ENCODE measurements at places on chromosomes 11 and 22.

DNA sequence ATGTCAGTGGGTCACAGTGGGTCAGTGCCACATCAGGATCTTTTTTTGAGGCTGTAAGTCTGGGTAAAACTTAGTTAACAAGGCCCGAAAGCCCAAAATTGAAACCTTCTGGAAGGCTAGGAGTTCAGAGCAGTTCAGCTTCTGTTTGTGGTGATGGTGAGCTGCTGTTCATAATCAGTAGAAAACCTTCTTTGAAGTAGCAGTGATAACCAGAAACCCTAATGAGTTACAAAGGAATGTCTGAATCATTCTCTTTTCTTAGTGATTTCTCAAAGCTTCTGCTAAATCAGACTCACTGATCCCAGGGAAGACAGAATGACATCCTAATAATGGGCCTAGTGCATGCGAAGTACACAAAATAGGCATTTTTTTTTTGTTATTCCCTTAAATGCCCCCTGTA is 124.7 kb downstream of the PARVA start:
- DNase-seq = no peak

- DNase-seq = no peak
Measured at GRCh38 chr11:6567371-6567745, 36.1 kb downstream of the RRP8 start.

GRCh38 chr11:34449013-34449412 is 10.3 kb downstream of the CAT start:
- no peak for DNase-seq

GRCh38 chr11:111540114-111540936 is at the start of gene LAYN:
Gene LAYN, plus strand, starts transcription at chr11:111540720. Its CDS starts 124 bp downstream, at chr11:111540844.
- no peak for DNase-seq

DNA sequence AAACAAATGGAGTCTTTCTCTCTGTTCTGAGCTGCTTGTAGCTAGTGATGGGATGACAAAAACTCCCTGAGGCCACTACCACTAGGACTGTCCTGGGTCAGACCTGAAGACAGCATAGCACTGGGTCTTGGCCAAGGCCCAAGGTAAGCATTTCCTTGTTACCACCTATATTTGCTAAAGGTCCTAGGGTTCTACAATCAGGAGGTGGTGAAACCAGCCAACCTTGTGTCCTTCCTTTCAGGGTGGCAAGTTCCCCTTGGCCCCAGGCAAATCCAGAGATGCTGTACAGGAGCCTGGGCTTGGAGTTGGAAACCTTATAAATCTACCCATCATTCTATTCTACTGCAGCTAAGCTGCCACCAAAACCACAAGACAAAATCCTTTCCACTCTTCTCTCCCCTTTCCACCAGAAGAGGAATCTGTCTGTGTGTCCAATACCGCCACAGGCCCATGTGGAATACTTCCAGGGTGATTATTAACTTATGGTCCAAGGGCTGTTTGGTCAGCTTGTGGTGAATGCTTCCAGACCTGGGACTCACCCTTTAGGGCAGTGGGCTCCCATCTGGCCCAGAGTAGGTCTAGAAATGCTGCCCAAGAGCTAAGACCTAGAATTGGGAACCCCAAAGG is 16.8 kb downstream of the SLC22A25 start:
- DNase-seq = no peak

DNA sequence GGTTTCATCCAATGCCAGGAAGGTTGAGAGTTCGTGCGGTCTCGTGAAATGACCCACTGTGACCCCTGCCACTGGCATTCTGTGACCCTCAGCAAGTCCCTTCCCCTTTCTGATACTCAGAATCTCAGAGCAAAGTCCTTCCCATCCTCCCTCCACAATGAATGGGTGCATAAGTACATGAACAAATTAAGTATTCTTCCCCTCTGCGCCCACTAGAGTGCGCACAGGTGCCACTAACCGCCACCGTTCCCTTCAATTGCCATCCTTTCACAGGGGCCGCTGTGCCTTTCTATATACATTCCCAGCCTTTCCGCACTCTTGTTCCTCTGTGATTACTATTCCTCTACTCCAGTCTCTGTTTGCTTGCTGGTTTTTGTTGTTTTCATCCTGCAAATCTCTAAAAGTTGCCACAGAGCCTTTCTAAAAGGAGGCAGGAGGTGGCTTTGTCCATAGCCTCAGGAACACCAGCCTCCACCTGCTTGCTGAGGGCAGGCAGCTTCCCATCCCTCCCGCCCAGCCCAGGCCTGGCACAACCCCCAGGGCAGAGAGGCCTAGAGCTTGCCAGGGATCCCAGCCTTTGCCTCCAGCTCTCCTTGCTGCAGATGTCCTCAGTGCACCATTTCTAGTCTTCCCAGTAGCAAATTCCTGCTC is 6.7 kb upstream of the AP1B1 start:
- peak; percentile 51 for DNase-seq

- DNase-seq = no peak
Measured at GRCh38 chr11:86688398-86689179, 16.2 kb upstream of the ME3 start.

- DNase-seq = no peak
Measured at GRCh38 chr11:114044042-114044871, 15.3 kb upstream of the ZBTB16 start.

DNA sequence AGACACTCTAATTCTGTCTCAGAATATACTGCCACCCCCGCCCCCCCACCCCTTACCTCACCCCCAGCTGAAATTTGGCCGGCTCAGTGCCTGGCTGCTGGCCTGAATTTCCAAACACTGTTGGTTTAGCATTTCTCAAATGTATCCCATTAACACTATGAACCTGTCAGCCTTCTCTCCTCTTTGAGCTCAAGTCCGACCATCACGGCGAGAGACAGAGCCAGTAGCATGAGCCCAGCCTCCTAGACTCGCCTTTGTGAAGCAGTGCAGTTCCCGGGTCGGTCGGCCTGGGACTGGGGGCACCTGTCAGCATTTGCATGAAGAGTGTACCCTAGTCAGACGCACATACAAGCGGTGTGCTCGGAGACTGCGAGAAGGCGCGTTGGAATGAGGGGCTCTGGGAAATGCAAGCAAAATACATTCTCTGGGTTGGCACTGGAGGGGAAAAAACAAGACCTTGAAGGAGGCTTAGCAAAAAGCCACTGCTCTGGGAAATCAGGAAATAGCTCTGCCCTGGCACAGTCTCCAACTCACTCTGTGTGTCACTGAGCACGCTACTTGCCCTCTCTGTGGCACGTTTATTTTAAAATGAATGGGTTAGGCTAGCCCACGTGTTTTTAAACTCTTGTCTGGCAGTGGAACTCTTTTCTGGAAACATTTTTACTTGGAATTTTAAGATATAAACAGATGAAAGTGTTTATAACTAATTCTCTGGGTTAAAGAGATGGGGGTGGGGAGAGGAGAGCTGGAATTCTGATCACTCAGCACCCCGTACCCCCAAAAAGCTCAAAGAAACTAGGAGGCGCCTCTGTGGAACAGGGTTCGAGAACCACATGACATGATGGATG is 108.3 kb downstream of the TIMP3 start:
- DNase-seq = no peak

- no peak for DNase-seq
Measured at GRCh38 chr11:107882095-107882820, 23.7 kb upstream of the SLC35F2 start.

GRCh38 chr11:70338594-70338993 is 59.7 kb upstream of the CTTN start:
- no peak for DNase-seq

GRCh38 chr11:74739546-74740270 is 8.5 kb upstream of the CHRDL2 start:
- DNase-seq = peak; percentile 8

DNA sequence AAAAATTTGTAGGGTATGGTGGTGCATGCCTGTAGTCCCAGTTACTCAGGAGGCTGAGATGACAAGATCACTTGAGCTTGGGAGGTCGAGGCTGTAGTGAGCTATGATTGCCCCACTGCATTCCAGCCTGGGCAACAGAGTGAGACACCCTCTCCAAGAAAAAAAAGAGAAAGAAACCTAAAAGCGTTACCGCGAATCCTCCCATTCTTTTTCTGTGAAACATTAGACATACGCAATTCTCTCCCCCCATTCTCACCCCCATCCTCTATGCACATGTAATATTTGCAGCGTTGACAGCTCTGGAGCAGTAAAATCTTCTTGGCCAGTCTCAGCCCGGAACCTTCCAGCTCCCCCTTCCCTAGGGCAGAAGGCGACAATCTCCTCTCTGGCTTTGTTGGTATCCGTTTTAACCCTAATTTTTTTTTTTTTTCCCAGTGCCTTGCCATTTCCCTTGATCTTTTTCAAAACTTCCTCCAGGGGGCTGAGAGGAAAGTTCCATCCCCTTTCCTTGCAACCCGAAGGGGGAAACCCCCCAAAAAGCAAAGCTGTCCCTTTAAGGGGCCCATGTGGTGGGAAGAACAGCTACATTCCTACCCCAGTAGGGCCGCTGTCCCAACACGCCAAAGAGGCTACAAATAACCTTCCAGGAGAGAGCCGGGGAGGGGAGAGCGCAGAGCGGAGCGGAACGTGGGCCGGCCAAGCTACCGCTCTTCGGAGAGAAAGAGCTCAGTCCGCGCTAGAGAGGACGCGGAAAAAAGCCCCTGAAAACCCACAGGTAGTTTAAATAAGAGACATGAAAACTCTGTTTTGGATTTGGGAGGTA is 1.9 kb downstream of the LRP4 start:
- no peak for DNase-seq

DNA sequence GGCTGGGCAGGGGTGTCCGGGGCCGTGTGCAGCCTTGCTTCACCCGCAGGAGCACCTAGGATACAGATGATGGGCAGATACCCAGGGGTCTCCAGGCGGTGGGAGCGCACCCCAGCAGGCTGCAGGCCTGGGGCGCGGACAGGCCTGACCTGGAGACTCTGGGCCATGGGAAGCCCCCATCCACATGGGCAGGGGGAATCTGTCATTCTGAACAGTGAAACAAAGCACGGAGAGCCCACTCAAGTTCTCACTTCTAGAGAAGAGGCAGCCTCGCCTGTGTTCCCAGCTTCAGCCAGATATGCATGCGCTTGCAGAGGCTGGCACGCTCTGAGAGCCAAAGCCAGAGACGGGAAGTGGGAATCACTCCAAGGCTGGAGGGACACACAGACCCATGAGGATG is 333.1 kb downstream of the BRD1 start:
- no peak for DNase-seq

GRCh38 chr11:66457826-66458225 is 8.9 kb upstream of the PELI3 start:
- no peak for DNase-seq

GRCh38 chr11:87455180-87455579 is 417.4 kb downstream of the TMEM135 start:
- no peak for DNase-seq

DNA sequence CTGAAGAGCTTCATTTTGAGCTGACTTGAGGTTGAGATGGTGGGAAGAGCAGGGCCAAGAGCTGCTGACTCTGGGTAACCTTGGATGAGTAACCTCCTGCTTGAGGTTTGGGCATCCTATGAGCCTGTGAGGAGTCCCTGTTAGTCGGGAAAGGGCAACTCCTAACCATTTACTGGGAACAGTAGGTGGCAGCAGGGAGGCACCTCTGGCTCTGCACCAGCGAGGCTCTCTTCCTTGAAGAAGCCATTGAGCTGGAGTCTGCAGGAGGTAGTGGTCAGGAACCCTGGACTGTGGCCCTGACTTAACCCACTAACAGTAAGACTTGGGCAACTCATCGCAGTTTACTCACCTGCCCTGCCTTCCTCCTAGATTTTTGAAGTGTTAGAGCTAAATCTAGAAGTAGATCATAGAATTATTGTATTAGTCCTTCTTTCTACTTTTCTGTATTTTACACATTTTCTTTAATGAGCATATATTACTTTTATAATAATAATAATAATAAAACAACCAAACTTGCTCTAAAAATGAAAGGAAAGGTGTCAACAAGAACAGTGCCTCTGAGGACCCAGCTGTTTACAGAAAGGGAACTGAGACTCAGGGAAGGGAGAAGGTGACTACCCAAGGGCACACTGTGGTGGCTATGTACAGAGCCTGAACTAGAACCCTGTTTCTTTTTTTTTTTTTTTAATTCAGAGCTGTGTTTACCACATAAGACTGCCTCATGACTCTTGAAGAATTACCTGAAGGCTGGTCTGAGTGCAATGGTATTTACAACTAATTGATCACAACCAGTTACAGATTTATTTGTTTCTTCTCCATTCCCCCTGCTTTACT is 47.5 kb downstream of the MEI1 start:
- peak; percentile 16 for DNase-seq

GRCh38 chr11:955154-956063 is 29.7 kb downstream of the AP2A2 start:
- DNase-seq = no peak
